ENCODE measurements at places on chromosomes 7 and 10.

GRCh38 chr10:28623483-28623882, 53.8 kb upstream of the BAMBI start:
- DNase-seq: no peak

DNA sequence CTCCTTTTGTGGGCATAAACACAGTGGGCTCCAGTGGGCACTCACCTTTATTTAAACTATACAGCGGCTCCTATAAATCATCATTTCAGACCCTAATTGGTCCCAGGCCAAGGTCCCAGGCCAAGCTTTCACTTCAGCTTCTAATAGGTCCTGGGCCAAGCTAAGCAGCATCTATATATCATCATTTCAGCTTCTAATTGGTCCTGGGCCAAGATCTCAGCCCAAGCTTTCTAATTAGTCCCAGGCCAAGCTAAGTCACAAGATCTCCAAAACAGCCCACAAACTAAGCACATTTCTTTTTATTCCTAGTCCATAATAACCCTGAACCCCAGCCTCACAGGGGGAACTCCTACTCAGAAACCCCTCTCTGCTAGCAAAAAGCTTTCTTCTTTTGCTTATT, 47.1 kb downstream of the ZNF680 start:
- no peak for DNase-seq

- no peak for DNase-seq
These were observed 68.6 kb downstream of the NRG3 start for GRCh38 chr10:81943583-81943982.

DNA sequence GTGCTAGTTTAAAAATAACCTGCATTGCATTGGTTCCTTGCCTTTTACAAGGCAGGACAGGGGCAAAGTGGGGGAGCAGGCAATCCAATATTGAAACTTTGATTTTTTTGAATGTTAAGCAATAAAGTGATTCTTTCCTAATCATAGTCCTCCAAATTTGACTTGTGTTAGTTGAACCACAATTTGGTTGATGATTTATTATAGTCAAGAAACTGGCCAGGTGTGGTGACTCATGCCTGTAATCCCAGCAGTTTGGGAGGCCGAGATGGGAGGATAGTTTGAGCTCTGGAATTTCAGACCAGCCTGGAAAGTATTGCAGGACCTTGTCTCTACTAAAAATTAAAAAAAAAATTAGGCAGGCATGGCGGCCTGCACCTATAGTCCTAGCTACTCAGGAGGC, 27.9 kb upstream of the ABLIM1 start:
- DNase-seq: no peak

DNA sequence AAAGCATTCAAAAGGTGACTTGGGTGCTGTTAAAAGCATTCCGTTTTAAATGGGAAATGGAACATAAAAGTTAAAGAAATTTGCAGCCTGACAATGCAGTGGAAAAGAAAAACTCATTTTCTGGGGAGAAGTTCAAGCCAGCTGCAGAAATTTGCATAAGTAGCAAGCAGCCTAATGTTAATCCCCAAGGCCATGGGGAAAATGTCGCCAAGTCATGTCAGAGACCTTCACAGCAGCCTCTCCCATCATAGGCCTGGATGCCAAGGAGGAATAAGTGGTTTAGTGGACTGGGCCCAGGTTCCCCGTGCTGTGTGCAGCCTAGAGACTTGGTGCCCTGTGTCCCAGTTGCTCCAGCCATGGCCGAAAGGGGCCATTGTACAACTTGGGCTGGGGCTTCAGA, 154.2 kb downstream of the PKD1L1 start:
- DNase-seq: no peak

DNA sequence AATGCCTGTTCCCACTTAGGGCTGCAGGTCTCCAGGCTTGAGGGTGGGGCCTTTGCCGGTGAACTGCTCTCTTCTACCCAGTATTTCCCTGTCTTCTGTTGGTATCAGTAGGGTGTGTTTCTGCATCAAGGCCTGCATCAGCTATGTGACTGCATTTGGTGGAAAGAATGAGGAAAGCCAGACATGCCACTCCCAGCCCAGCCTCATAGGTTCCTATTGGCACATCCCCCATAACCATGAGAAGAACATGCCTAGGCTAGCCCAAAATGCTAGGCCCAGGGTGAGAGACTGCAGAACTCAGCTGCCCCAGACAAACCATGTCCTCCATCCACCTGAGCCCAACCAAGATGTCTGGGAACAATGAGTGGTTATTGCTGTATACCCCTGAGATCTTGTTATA, 380.3 kb upstream of the ADARB2 start:
- no peak for DNase-seq

DNA sequence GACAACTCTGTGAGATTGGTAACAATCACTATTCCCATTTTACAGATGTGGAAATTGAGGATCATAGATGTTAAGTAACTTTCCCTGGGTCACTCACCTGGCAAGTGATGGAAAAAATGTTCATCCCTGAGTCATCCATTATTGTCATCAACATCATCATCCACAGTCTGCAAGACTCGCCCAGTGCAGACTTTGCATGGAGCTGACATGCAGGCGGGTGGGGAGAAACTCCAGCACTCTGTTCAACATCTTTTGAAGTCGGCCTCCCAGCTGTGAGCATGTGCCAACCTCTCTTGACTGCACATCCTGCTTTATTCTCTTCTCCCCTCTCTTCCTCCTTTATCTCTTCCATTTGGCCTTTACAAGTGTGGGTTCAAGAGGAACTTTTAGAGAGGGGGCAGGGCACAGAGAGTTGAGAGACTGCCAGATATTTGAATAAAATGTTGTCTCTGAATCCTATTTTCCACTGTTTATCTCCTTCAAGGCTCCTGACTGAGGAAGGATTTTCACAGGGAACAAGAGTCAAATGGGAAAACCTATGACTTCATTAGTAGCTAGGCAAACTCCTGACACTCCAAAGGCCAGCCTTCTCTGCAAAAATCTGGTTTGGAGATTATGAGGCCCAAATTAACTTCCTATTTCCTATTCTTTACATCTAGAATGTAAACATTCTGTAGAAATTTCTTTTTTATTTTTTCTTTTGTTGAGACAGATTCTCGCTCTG, 283.7 kb upstream of the PODXL start:
- DNase-seq: no peak

- DNase-seq: no peak
These were observed 34.9 kb downstream of the SRPK2 start for GRCh38 chr7:105353752-105354328.

- peak; percentile 24 for DNase-seq
These were observed 108.5 kb upstream of the ANLN start for GRCh38 chr7:36280840-36281812.

- DNase-seq: no peak
These were observed 39.2 kb upstream of the TUBB8 start for GRCh38 chr10:88253-88652.
